ENCODE measurements at places on chromosomes 2 and 18.

GRCh38 chr2:172415865-172416183, 11.6 kb upstream of the ITGA6 start:
- DNase-seq = no peak

DNA sequence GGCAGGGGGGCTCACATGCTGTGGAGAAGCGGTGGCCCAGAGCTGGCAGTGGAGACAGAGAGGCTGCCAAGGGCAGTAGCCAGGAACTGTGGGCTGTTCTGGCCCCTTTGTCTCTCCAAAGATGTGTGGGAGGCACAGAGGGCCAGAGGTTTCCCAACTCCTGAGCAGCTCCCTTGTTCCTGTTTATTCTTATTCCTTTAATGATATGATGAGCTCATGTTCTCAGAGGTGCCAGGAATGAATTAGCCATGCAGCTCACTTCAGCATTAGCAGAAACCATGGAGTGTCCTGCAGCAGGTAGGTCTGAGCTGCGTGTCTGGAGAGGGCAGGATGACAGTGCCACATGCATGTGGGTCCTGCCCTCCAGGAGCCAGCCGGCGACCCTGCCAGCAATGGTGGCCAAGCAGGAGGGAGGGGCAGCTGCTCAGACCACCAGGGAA, 77.9 kb upstream of the FZD7 start:
- no peak for DNase-seq

DNA sequence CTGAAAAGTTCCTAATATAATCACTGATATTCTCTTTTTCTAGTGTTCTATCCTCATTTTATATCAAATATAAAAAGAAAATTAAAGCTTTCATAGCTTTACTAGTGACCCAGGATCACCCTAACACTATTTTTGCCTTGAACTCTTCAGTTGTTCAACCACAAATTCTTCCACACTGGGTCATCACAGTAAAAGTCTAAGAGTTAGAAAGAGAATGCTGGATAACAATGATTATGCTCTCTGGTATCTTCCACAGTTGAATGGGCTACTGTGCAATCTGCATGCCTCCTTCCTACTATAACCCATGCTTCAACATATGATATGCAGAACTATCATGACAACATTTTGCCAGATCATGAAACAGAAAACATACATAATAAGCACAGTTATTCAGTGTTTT, 32.3 kb downstream of the CHN1 start:
- DNase-seq = no peak

- no peak for DNase-seq
Observed at GRCh38 chr18:37006742-37007141, 177.8 kb downstream of the KIAA1328 start.
